Hypothalamus (tissue), 51 donors: ENCODE measurements at places on chromosomes 2 and 18.

- DNase-seq = no peak
Observed at GRCh38 chr2:69181806-69182427, 168.9 kb downstream of the ANTXR1 start.

DNA sequence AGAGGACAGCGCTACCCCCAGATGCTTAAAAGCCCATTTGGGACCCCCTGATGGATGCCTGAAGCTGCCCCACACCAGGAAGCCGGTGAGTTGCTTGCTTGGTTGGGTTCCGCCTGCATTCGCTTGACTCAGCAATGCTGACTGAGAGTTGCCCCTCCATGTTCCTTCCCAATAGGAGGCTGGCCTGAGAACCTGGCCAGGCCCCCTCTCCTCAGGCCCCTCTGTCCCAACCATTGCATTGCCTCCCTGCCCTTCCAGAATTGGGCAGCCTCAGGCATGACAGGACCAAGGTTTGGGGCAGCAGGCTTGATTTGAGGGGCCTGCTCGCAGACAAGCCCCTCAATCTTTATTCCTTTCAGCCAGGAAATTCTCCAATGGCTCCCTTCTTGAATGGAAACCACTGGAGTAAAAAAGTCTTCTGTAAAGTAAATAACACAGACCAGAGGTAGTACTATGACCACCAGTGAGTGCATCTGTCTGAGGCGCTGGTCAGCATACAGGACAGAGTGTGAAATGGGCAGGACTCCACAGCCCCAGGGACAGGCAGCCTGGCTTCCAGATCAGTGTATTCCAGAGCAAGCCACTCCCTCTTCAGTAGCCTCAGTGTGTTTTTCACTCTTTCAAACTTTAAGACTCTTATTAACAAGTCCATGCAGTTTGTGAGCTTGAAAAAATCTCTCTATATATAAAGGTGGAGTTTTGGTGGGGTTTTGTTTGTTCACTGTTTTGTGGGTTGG is 104.7 kb downstream of the C1QL2 start:
- DNase-seq = no peak

- no peak for DNase-seq
Observed at GRCh38 chr2:175002547-175003274, 2.5 kb downstream of the CHN1 start.

GRCh38 chr2:102664471-102664909 is 45.1 kb downstream of the SLC9A2 start:
- no peak for DNase-seq

DNA sequence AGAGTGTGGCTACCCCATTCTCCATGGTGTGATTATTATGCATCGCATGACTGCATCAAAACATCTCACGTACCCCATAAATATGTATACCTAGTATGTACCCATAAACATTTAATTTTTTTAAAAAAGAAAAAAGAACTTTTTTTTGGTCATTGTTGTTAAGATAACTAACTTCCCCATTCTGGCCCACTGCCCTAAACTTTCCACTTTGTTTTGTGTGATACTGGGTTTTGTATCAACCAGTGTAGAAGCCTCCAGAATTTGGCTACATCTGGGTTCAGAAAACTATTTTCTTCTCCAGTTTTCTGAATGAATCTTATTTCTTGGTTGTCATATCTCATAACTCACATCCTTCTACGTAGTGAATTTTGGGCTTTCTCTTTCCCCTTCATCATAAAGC is 62.3 kb upstream of the NABP1 start:
- DNase-seq = no peak

GRCh38 chr2:133342286-133343017 is 225.8 kb downstream of the NCKAP5 start:
- DNase-seq = no peak

- no peak for DNase-seq
Observed at GRCh38 chr2:26035090-26035743, 1.3 kb downstream of the RAB10 start.

- DNase-seq = no peak
Observed at GRCh38 chr2:199446996-199447576, 10.7 kb downstream of the SATB2 start.

GRCh38 chr2:178522950-178523595 is 42.8 kb downstream of the PLEKHA3 start:
- DNase-seq = peak; percentile 24

GRCh38 chr2:190477661-190478454 is 56.7 kb downstream of the NEMP2 start:
- DNase-seq = no peak

DNA sequence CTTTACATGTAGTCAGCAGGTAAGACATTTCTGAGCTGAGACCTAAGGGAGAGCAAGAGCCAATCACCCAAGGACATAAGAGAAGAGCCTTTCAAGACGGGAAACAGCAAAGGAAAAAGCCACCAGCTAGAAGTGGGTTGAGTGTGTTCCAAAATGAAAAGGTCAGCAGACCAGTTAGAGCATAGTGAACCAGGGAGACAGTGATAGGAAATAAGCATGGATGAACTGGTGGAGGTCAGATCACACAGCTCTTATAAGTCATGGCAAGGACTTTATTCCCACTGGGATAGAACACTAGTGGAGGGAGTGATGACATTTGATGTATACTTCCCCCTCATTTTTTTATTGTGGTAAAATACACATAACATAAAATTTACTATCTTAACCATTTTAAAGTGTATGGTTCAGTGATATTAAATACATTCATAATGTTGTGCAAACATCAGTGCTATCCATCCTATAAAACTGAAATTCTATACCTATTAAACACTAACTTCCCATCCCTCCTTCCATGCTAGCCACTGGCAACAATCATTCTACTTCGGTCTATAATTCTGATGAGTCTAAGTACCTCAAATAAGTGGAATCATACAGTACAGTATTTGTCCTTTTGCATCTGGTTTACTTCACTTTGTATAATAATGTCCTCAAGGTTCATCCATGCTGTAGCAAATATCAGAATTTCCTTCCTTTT is 155.8 kb upstream of the WDSUB1 start:
- DNase-seq = no peak

- no peak for DNase-seq
Observed at GRCh38 chr2:238242731-238243495, 3.1 kb upstream of the HES6 start.

GRCh38 chr2:88011011-88011410 is 5.3 kb downstream of the RNU2-63P start:
- DNase-seq = no peak

DNA sequence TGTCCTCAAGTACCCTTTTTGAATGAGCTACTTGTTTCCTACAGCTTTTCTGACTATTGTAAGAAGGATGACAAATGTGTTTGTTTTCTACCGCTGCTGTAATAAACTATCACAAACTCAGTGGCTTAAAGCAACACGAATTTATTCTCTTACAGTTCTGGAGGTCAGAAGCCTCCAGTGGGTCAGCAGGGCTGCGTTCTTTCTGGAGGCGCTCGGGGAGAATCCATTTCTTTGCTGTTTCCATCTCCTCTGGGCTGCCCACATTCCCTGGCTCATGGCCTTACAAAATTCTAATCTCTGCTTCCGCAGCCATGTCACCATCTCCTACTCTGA is 128.5 kb downstream of the SPP2 start:
- DNase-seq = no peak

- no peak for DNase-seq
Observed at GRCh38 chr2:14745288-14746076, 113.0 kb downstream of the LRATD1 start.

DNA sequence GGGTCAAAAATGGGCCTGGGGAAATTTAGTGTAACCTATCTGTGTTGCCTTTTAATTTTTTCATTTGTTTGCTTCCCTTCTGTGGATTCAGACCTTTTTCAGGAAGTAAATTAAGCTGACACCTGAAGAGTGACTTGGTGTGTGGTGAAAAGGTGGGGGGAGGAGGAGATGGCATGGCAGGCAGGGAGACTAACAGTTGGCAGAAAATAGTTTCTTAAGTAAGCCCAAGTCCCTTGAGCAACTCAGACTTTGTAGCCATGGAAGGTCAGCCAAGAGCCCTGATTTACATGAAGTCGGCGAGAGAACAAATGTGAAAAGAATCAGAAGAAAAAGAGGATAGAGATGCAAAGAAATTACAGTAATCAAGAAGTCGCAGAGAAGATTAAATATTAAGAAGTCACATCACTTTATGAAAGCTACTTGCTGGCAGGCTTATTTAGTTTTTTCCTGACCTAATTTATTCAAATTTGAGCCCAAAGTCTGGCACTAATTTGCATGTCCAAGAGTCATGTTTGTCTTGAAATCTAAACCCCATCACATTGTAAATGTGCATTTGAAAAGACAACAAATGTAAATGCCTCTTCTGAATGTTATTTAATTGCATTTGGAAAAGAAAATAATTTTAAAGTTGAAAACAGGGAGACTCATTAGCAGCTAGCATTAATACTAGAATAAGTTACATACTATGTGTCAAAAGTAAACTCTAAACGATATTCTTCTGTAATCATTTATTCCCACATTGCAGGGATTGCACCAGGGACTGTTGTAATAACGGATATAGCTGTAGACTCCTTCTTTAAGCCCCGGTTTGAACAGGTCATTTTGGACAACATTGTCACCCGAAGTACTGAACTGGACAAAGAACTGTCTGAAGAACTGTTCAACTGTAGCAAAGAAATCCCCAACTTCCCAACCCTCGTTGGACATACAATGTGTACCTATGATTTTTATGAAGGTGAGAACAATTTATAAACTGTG is 19.3 kb downstream of the UPP2 start:
- no peak for DNase-seq

GRCh38 chr2:189960346-189960745 is 102.2 kb downstream of the MSTN start:
- DNase-seq = no peak

GRCh38 chr2:14712111-14712510 is 79.6 kb downstream of the LRATD1 start:
- no peak for DNase-seq

DNA sequence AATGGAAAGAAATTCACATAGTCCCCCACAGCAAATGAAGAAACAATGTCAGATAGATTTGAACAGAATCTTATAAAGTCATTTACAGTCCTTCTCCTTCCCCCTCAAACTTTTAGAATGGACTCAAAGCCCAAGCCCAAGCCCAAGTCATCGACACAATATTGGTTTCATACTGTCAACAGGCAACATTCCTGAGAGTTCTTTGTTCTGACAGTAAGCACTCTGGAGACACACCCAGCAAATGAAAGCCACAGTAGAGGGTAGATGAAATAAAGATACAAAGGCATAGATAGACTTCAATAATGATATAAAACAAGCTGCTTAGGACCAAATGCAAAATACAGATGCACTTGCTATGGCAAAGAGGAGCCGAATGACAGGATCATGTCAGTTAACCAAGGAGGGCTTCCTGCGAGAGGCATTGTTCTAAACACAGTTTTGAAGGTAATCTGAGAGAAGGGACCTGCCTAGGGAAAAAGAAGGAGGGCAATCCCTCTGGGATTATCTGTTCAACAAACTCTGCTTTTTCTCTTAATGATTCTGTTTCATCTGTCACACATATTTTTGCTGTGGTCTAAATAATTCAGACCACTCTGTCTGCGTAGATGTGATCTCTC is 97.1 kb upstream of the MAP4K3 start:
- DNase-seq = no peak
